ENCODE measurements at places on chromosomes 6 and 20.

- DNase-seq, result no peak
These were observed 584.2 kb downstream of the CD109 start for GRCh38 chr6:74280130-74280692.

GRCh38 chr6:137102851-137103492, 58.2 kb upstream of the IL20RA start:
- no peak for DNase-seq

- DNase-seq, result no peak
These were observed 93.7 kb upstream of the CD83 start for GRCh38 chr6:14023855-14024254.

GRCh38 chr6:130409418-130410100, 43.7 kb downstream of the TMEM200A start:
- no peak for DNase-seq

DNA sequence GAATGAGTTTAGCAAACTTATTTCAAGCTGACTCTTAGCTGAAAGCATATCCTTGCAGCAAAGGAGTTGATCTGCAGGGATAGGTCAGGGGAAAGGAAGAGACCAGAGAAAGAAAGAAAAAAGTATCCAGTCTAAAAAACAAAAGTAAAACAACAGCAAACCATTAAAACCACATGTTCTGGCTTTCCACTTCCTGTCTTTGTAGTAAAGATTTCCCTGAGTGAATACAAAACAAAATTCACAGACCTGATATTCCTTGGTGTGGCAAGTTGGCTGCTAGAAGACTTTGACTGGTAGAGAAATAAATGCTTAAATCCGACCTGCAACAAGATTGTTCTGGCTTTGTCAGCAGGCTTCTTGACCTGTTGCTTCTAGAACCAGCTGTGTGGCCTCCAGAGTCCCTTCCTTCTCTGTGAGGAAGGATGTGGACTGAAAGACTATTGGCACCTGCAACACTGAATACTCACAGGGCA, 23.4 kb upstream of the MCM3 start:
- no peak for DNase-seq

DNA sequence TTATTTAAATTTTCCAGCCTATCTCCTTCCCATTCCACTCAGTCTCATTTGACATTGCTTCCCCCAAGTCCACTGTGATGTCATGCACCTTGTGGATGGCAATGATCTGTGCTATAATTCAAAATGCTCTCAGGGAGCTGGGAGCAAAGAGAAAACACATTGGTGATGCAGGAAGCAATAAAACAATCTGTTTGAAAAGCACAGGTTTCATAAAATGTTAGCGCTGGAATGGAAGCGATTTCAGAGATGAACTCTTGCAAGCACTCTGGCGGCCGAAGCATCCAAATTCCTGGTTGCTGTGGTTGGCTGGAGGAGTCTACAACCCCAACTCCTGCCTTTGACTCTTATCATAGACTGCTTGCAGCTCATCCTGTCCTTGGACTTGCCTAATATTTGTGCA, 167.0 kb downstream of the GMPR start:
- no peak for DNase-seq

DNA sequence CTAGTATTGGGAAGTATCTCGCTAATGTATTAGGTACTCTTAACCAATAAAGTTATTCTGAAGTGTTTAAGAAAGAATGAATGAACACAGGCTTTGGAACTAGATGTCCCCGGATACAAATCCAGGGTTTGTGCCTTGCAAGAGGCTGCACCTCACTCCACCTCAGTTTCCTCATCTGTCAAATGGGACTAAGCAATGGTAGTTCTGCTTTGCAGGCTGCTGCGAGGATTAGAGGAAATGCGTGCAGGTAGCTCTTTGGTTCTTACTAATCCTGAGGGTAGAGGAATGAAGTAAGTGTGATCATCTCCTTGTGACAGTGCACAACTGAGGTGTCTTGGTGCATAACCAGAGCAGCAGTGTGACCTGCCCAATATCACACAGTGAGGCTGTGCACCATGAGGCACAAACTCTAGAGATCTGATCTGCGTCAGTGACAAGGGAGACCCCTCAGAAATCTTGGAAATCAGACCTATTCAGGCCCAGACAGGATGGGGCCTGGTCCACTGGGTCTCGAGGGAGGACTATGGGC, 26.7 kb downstream of the ADA start:
- DNase-seq, result no peak

GRCh38 chr6:52326540-52327364, 35.2 kb upstream of the PAQR8 start:
- no peak for DNase-seq

- DNase-seq, result no peak
These were observed 25.5 kb downstream of the RNF144B start for GRCh38 chr6:18412644-18413043.

- DNase-seq, result peak; percentile 2
These were observed at the start of gene SASH1 for GRCh38 chr6:148342350-148343046. TSS of gene SASH1 (plus strand) at chr6:148342838. CDS start at chr6:148343068, 230 bp downstream.

GRCh38 chr6:161436106-161436876, 162.4 kb upstream of the AGPAT4 start:
- no peak for DNase-seq

DNA sequence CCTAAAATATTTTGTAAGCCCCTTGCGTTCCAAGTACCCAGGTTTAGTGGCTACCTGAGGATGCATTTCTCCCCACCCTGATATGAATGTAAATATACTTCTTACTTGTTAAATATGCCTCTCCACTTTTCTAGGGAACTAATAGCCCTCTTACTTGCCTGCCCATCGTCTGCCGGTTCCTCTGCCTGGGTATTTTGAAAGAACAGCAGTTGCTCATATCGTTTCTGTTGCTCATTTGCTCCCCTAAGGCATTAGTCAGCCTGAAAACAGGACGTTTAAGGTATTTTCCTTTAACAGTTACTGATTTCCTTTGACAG, 141.3 kb upstream of the CARMIL1 start:
- DNase-seq, result no peak

DNA sequence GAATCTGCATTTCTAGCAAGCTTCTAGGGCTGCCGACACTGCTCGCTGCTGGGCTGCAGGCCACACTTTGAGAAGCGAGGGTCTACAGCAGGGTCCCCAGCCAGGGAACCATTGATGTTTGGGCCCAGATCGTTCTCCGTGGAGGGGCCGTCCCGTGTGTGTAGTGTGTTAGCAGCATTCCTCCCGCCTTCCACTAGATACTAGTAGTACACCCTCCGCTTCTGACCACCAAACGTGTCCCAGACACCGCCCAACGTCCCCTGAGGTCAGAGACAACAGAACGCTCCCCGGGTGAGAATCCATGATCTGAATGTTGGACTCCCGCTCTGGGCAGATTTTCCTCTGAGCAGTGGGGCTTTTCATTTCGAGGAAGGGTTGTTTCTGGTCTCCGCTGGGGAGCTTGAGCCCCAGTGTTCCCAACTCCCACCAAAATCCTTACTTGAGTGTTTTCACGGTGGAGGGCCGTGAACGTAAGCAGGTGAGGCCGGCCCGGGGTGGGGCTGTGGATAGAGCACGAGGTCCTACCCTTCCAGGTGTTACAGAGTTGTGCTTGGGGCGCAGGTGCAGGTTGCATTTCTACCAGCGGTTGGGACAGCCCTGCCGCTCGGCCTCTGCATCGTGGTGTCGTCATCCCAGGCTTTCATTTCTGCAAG, 124.6 kb downstream of the SYCP2 start:
- DNase-seq, result no peak

DNA sequence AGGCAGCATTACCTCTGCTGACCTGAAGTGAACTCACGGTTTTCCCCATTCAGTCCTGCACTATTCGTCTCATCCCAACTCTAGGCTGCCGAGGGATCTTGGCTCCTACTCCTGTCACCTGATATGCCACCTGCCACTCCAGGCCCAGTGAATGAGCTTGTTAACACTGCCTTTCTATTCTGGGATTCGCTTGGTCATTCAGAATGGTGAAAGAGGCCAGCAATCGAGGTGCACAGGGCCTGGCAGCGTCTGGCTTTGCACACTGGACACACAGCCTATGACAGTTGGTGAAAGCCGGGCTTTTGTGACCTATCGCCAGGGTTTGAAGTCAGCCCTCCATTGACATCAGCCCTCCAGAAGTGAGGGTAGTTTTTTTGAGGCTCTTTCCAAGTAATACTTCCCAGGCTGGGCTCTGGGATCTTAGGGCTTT, 59.3 kb upstream of the MYL9 start:
- DNase-seq, result no peak

DNA sequence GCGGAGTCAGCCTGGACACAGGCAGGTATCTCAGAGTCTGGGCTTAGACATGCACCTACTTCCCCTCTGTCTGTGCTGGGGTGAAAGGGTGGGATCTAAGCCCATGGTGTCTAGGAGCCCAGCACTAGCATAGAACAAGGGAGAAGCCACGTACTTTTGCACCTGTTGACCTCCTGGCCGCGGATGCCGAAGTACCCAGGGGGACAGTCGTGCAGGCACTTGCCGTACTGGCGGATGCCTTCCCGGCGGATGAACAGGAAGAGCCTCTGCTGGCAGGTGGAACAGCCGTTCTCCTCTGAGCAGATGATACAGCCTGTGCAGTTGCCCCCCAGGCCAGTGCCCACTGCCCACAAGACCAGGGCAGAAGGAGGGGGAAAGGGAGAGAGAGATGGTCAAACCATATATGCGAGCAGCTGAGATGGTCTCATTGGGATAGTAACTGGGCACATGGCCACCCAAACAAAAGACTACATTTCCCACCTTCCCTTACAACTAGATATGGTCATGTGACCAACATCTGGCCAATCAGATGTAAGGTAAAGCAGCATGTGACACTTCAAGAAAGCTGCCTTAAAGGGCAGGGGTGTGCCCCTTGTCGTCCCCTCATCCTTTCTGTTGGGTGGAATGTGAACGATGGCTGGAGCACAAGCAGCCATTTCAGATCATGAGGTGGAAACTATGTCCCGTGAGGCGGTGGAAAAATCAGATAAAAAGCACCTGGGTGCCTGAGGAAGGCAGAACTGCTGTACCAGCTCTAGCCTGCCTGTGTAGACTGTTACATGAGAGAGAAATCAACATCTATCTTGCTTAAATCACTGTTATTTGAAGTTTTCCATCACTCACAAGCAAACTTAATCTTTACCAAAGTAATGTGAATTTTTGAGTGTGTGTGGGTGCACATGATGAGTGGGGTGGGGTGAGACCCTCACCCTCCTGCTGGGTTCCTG, 34.0 kb downstream of the RSPO4 start:
- peak; percentile 50 for DNase-seq

GRCh38 chr20:44914924-44915323, 5.1 kb downstream of the PABPC1L start:
- DNase-seq, result no peak

Measured in SK-N-DZ (cell line).